Ovary (tissue), 10 donors: ENCODE measurements at places on chromosomes 5 and 9. TPM values are rescaled to one million over a fixed set of nuclear protein-coding genes. Genes with fewer than 3 reads are reported as not detected.

DNA sequence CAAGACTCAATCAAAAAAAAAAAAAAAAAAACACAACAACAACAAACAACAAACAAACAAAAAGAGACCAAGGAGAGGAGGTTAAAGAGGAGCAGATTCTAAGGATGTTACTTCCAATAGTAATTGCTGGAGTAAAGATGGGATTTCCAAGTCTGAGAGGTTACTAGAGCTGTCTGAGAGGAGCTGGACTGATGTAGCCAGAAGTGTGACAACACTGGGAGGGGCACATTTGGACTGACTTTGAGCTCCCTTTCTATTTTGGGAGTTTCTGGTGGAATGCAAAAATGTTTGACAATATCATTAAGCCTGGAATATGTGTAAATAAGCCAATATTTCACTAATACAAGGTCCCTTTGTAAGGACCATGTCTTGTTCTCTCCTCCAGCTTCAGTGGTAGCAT, 25.3 kb upstream of the PANK3 start:
- H3K27ac ChIP-seq, result no peak overlapping the region
- no peaks in the 10 kb centered on the region for H3K4me1 ChIP-seq
- no peaks in the 10 kb centered on the region for H3K36me3 ChIP-seq
- no peaks in the 10 kb centered on the region for H3K27me3 ChIP-seq
- DNase-seq, result no peak

GRCh38 chr5:91381239-91381773, 1.8 kb downstream of the ARRDC3 start:
- H3K4me3 ChIP-seq, result peak overlapping the region; percentile 62
- no peaks in the 10 kb centered on the region for H3K4me1 ChIP-seq
- no peaks in the 10 kb centered on the region for H3K36me3 ChIP-seq
- H3K27ac ChIP-seq, result peak overlapping the region; percentile 29

DNA sequence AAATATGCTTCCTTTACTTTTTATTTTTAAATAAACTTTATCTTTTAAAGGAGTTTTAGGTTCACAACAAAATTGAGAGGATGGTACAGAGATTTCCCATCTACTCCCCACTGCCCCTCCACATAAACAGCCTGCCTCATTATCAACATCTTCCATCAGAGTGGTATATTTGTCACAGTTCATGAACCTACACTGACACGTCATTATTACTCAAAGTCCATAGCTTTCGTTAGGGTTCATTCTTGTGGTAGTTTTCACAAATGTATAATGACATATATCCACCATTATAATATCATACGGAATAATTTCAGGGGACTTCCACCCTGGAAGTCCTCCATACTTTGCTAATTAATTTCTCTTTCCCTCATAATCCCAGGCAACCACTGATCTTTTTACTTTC, 204.9 kb downstream of the SMARCA2 start:
- H3K27me3 ChIP-seq, result no peaks in the 10 kb centered on the region
- H3K36me3 ChIP-seq, result no peaks in the 10 kb centered on the region
- H3K27ac ChIP-seq, result no peak overlapping the region
- H3K4me1 ChIP-seq, result no peaks in the 10 kb centered on the region
- DNase-seq, result no peak
- H3K4me3 ChIP-seq, result no peak overlapping the region

GRCh38 chr5:60257596-60258271, 364.2 kb upstream of the PDE4D start:
- DNase-seq, result no peak
- H3K27ac ChIP-seq, result no peak overlapping the region
- no peak overlapping the region for H3K4me3 ChIP-seq
- H3K36me3 ChIP-seq, result no peaks in the 10 kb centered on the region
- H3K27me3 ChIP-seq, result no peaks in the 10 kb centered on the region

DNA sequence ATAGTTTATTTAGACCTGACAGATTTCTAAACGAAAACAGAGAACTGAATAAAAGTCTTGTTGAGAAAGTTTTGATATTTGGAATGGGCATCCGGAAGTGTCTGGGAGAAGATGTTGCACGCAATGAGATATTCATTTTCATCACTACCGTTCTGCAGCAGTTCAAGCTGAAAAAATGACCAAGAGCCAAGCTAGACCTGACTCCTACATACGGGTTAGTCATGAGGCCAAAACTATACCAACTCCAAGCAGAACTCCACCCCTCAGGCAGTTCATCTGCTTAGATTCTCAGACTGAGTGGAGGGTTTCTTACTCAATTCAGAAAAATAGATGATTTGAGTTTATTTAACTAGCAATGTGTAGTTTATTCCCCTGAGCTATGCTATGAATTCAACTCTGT, 95.4 kb upstream of the ANXA1 start:
- no peak for DNase-seq
- no peaks in the 10 kb centered on the region for H3K36me3 ChIP-seq
- H3K27me3 ChIP-seq, result no peaks in the 10 kb centered on the region
- no peaks in the 10 kb centered on the region for H3K4me1 ChIP-seq
- H3K4me3 ChIP-seq, result no peak overlapping the region
- H3K27ac ChIP-seq, result no peak overlapping the region

GRCh38 chr5:172719211-172719610, 51.8 kb downstream of the DUSP1 start:
- H3K36me3 ChIP-seq, result no peaks in the 10 kb centered on the region
- DNase-seq, result no peak

- no peak overlapping the region for H3K27ac ChIP-seq
- no peaks in the 10 kb centered on the region for H3K4me1 ChIP-seq
- H3K4me3 ChIP-seq, result no peak overlapping the region
- DNase-seq, result no peak
- no peaks in the 10 kb centered on the region for H3K36me3 ChIP-seq
Observed at GRCh38 chr9:20518737-20519136, 103.6 kb downstream of the MLLT3 start.

GRCh38 chr5:160649304-160649703, 202.7 kb downstream of the ATP10B start:
- no peaks in the 10 kb centered on the region for H3K27me3 ChIP-seq
- H3K27ac ChIP-seq, result no peak overlapping the region
- no peaks in the 10 kb centered on the region for H3K4me1 ChIP-seq
- no peaks in the 10 kb centered on the region for H3K36me3 ChIP-seq
- DNase-seq, result no peak

DNA sequence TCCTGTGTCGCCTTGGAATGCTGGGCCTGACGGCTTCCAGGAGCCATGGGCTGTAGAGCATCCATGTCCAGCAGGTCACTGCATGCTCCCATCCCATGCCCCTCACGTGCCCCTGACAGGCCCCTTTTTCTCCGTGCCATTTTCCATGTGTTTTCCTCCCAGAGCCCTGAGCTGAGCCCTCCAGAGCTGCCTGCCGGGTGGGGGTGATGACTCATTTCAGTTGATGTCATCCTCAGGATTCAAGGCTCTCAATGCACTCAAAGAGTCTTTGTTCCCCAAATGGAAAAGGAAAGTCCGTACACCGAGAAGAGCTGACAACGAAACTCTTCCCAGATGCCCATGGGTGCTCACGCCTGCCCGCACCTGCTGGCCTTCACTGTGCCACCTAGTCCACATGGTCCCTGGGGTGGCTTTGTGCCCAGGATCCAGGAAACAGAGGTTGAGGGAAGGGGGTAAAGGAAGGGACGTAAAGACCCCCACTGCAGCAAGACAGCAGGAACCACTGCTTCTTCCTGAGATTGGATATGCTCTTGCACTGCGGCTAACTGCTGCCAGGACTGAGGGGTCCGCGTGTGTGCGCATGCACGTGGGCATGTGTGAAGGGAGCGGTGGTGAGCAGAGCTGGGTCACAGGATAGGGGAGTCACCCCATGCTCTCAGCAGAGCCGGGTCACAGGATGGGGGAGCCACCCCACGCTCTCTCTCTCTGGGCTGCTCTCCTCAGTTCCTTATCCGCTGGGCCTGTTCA, 27.6 kb downstream of the COL15A1 start:
- H3K4me1 ChIP-seq, result peaks cover 3% of the 10 kb centered on the region
- H3K4me3 ChIP-seq, result no peak overlapping the region
- no peak overlapping the region for H3K27ac ChIP-seq
- DNase-seq, result no peak

DNA sequence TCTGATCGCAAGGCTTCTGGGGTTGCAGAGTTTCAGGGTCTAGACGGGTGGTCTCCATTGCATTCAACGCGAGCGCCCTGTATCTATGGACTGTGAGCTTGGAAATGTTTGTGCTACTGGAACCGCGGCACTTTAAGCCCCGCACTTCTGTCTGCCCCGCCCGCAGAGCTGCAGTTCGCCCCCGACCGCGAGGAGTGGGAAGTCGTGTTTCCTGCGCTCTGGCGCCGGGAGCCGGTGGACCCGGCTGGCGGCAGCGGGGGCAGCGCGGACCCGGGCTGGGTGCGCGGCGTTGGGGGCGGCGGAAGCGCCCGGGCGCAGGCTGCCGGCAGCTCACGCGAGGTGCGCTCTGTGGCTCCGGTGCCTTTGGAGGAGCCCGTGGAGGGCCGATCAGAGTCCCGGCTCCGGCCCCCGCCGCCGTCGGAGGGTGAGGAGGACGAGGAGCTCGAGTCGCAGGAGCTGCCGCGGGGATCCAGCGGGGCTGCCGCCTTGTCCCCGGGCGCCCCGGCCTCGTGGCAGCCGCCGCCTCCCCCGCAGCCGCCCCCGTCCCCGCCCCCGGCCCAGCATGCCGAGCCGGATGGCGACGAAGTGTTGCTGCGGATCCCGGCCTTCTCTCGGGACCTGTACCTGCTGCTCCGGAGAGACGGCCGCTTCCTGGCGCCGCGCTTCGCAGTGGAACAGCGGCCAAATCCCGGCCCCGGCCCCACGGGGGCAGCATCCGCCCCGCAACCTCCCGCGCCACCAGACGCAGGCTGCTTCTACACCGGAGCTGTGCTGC, 1.0 kb downstream of the ADAMTS19 start:
- H3K36me3 ChIP-seq, result no peaks in the 10 kb centered on the region
- H3K27ac ChIP-seq, result no peak overlapping the region
- H3K4me3 ChIP-seq, result peak overlapping the region; percentile 57
- peak; percentile 25 for DNase-seq
- no peaks in the 10 kb centered on the region for H3K27me3 ChIP-seq
- peaks cover 6% of the 10 kb centered on the region for H3K4me1 ChIP-seq

DNA sequence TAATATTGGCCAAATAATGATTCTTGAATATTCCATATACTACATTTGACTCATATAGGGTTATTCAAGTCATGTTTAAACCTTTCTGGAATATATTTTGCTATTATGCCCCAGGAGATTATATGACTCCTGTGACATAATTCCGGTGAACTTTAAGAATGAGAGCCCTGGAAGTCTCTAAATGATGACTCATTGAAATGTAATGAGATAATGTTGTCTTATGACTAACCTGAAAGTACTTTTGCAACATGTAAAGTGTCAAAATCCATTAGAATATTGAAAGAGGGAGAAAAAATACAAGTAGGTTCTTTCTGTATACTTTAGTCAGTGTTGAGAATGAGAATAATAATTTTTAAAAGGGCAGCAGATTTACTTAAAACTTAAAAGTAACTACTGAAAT, 830.4 kb downstream of the MAT2B start:
- H3K27ac ChIP-seq, result no peak overlapping the region
- no peaks in the 10 kb centered on the region for H3K27me3 ChIP-seq
- no peaks in the 10 kb centered on the region for H3K4me1 ChIP-seq
- no peak for DNase-seq
- H3K36me3 ChIP-seq, result no peaks in the 10 kb centered on the region

- H3K36me3 ChIP-seq, result no peaks in the 10 kb centered on the region
- peaks cover 1% of the 10 kb centered on the region for H3K4me1 ChIP-seq
- H3K4me3 ChIP-seq, result no peak overlapping the region
- H3K27ac ChIP-seq, result no peak overlapping the region
Observed at GRCh38 chr5:127101935-127102334, 28.6 kb upstream of the C5orf63 start.

GRCh38 chr9:123883634-123884033, 46.3 kb downstream of the DENND1A start:
- H3K4me3 ChIP-seq, result no peak overlapping the region
- H3K27ac ChIP-seq, result no peak overlapping the region
- H3K36me3 ChIP-seq, result no peaks in the 10 kb centered on the region
- no peak for DNase-seq
- no peaks in the 10 kb centered on the region for H3K27me3 ChIP-seq

DNA sequence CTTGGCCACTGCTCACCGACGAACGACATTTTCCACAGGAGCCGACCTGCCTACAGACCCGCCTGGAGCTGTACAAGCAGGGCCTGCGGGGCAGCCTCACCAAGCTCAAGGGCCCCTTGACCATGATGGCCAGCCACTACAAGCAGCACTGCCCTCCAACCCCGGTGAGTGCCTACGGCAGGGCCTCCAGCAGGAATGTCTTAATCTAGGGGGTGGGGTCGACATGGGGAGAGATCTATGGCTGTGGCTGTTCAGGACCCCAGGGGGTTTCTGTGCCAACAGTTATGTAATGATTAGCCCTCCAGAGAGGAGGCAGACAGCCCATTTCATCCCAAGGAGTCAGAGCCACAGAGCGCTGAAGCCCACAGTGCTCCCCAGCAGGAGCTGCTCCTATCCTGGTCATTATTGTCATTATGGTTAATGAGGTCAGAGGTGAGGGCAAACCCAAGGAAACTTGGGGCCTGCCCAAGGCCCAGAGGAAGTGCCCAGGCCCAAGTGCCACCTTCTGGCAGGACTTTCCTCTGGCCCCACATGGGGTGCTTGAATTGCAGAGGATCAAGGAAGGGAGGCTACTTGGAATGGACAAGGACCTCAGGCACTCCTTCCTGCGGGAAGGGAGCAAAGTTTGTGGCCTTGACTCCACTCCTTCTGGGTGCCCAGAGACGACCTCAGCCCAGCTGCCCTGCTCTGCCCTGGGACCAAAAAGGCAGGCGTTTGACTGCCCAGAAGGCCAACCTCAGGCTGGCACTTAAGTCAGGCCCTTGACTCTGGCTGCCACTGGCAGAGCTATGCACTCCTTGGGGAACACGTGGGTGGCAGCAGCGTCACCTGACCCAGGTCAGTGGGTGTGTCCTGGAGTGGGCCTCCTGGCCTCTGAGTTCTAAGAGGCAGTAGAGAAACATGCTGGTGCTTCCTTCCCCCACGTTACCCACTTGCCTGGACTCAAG, 1.5 kb downstream of the CSF2 start:
- H3K4me1 ChIP-seq, result no peaks in the 10 kb centered on the region
- no peaks in the 10 kb centered on the region for H3K36me3 ChIP-seq
- no peak overlapping the region for H3K27ac ChIP-seq
- no peak for DNase-seq
- no peak overlapping the region for H3K4me3 ChIP-seq

DNA sequence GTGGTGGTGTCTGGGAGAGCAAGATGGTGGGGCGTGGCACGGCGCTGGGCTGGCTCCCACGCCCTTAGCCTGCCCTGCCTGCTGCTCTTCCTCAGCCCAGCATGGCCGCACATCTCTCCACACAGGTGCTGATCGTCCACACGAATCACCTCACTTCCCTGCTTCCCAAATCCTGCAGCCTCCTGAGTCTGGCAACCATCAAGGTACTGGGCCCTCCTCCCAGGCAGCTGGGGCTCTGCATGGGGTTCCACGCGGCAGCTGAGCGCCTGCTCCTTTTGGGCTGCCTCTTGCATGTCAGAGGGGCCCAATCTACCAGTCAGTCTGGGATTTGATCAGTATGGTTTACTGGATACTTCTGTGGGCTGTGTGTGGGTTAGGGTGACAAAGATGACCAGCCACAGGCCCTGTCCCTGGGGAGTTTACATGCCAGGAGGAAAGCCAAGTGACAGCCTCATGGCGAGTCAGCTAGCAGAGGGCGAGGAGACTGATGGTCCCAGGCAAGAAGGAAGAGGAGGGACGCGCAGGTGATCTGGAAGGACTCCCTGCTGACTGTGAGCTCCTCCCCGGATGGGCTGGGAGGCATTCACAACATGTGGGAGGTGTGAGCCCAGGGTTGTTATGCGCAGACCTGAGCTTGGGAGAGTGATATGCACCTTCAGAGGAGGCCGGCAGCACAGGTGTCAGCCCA, 6.0 kb downstream of the LRSAM1 start:
- H3K4me3 ChIP-seq, result no peak overlapping the region
- H3K27ac ChIP-seq, result no peak overlapping the region
- H3K27me3 ChIP-seq, result no peaks in the 10 kb centered on the region
- no peak for DNase-seq

PCDHGA10 gene
- 5.0 TPM for total RNA-seq

GABRP gene
- total RNA-seq, result not detected

MUSK gene
- 0.10 TPM for total RNA-seq

TMED9 gene
- total RNA-seq, result 84.5 TPM

CER1 gene
- total RNA-seq, result not detected

GDNF gene
- 0.60 TPM for total RNA-seq

CCL28 gene
- total RNA-seq, result 0.82 TPM
